Esophagus muscularis mucosa (tissue), 4 donors: ENCODE measurements at places on chromosomes 5 and 9.

- no peak for DNase-seq
Measured at GRCh38 chr5:102910240-102911226, 155.4 kb downstream of the PAM start.

GRCh38 chr9:20664501-20664900 is 19.6 kb upstream of the FOCAD start:
- no peak for DNase-seq

DNA sequence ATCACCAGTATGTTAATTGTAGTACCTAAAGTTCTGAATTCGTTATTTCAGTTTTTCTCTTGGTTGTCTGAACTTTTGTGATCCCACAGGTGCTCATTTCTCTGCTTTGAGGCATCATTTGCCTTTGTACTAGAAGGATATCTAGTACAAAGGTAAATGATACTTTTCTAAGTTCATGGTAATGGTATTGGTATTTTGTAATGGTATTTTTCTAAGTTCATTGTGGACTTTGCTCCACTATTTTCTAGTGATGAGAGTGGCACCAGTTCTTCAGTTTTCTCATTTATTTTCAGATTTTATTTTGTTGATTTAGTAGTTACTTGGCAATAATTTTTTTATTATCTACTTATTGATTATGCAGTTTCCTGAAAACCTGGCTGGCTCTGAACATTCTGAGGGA is 42.0 kb downstream of the RAB24 start:
- DNase-seq = no peak

DNA sequence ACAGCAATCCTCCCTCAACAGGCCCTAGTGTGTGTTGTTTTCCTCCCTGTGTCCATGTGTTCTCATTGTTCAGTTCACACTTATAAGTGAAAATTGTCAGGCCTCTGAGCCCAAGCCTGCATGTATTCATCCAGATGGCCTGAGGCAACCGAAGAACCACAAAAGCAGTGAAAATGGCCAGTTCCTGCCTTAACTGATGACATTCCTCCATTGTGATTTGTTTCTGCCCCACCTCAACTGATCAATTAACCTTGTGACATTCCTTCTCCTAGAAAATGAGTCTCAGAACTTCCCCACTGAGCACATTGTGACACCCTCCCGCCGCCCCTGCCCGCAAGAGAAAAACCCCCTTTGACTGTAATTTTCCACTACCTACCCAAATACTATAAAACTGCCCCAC is 17.4 kb upstream of the TRPC7 start:
- no peak for DNase-seq

- peak; percentile 60 for DNase-seq
Measured at GRCh38 chr5:180683220-180683922, 34.0 kb upstream of the FLT4 start.

GRCh38 chr5:72599519-72600370 is 92.5 kb upstream of the ZNF366 start:
- no peak for DNase-seq

- no peak for DNase-seq
Measured at GRCh38 chr5:9523090-9523823, 22.6 kb downstream of the SEMA5A start.

- no peak for DNase-seq
Measured at GRCh38 chr5:68339921-68340321, 124.4 kb downstream of the PIK3R1 start.

- DNase-seq = no peak
Measured at GRCh38 chr5:112861638-112861985, 525 bp downstream of the SRP19 start.

DNA sequence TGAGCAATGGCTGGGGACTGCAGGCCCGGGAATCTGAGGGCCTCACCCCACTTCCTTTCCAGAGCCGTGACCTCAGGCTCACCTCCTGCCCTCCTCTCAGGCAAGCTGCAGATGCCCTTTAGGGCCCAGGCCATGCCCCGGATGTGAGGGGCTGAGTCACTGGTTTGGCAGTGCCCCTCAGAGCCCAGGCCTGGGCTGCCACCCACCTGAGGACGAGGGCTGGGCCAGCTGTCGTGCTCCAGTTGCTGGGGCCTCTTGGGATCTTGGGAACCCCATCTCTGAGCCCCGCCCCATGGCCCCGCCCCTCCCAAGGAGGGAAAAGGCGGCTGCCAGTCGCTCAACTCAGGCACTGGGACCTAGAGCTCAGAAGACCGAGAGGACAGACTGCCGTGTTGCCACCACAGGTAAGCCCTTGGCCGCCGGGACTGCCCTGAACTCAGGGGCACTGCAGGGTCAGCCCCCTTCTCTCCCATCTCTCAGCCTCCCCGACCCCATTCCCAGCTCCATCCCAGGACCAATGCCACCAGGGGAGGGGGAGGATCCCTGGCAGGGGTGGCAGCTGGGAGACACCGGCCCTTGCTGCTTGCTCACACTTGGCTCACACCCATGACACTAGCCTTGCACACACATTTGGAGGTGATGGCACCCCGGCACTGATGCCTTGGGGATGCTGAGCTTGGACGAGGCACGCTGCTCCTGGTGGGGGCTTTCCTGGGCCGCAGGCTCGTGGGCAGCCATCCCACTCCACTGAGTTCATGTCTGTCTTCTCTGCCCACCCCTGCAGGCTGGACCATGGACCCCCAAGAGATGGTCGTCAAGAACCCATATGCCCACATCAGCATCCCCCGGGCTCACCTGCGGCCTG is at the start of gene CYSRT1:
TSS of gene CYSRT1 (plus strand) at position 345 of the 865 bp plus-strand sequence. CDS start at position 793, 448 bp downstream.
- no peak for DNase-seq

GRCh38 chr5:79811081-79811480 is 121.4 kb downstream of the CMYA5 start:
- DNase-seq = no peak

- no peak for DNase-seq
Measured at GRCh38 chr9:78437806-78438205, 140.9 kb downstream of the PSAT1 start.

- no peak for DNase-seq
Measured at GRCh38 chr9:16869882-16870595, 431 bp downstream of the BNC2 start.

DNA sequence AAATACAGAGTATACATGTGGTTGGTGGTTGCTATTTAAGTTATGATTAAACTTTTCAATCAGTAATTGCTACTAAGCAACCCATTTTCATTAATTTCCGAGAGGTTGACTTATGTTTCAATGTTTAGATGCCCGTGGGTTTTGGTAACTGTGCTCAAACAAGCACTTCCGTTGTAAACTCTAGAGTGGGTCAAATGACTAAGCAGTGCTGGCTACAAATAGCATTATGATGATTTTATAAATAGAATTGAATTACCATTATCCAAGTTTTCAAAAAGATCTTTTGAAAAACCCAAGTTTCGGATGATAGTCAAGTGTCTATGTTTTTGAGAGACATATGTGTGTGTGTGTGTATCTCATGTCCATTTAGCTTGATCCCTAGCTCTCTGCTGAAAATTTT is 2369.4 kb upstream of the ACO1 start:
- no peak for DNase-seq

GRCh38 chr5:33287242-33287641 is 153.5 kb upstream of the TARS1 start:
- DNase-seq = no peak

- no peak for DNase-seq
Measured at GRCh38 chr5:38650946-38651345, 94.5 kb upstream of the LIFR start.

- DNase-seq = no peak
Measured at GRCh38 chr5:73507062-73507461, 8.8 kb downstream of the BTF3 start.

DNA sequence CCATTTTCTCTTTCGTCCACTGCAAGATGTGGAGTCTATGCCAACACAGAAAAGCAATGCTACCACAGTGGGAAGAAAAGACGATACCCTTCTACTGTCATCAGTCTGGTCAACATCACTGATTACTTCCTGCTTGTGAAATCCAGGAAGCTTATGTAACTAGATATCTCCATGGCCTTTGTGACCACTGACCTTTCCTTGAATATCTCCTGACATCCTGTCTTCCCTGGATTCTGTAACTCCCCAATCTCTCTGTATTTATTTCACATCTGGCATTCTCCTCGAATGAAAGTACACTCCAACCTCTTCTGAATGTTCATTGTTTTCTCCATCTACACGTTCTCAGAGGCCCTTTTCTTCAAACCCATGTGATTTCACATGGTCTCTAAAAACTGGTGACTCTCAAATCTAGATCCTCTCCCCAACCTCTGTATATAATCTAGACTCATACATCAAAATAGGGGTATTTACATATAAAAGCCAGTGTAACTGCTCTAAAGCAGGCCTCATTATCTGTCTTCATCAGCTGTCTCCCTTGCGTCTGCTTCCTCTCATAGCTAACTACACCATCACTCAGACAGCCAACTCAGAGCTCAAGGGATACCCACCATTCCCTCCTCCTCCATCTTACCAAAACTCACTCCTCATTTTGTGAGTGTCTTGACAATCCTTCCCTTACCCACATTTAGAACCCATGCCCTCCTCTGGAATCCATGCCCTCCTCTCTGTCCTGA is 156.8 kb downstream of the SEMA5A start:
- DNase-seq = no peak

- DNase-seq = no peak
Measured at GRCh38 chr5:143074414-143074996, 304.3 kb downstream of the ARHGAP26 start.

DNA sequence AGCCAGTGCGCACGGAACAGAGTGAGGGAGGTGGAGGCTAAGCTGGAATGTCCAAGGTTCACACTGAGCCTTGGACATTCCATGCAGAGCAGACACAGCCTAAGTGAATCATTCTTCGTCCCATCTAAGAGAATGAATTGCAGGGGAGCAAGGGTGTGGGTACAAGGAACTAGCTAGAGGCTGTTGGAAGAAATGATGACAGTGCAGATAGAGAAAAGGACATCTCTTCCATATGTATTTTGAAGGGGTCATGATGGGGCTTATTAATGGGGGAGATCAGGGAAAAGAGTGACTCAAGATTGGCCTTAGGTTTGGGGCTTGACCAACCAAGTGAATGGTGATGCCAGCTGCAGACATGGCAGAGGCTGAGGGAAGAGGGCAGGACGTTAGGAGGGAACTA is 59.2 kb downstream of the MTX3 start:
- no peak for DNase-seq

DNA sequence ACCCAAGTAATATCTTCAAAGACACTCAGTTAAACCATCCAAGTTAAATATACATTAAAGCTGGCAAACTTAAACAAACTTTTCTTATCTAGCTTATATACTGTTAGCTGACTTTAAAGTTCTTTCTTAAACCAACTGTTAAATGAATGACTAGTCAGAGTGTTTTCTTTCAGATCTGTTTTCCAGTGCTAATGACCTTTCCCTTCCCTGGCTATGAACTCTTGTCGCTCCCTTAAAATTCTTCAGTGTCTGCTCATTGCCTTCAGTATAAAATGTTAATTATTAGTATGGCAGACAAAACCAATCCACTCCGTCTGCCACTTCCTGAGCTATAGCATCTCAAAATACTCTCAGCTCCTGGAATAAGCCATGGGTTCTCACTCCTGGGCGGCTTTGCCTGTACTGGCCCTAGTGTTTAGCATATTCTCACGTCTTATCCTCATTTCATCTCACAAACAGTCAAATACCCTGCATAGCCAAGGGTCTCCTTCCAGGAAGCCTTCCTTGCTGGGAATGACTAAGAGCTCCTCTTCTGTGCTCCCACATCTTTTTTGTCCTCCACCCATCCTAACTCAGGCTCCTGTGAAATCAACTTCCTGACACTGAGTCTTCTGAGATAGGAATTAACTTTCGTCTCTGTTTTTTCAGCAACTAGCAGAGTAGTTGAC is 87.7 kb downstream of the VCAN start:
- no peak for DNase-seq

DNA sequence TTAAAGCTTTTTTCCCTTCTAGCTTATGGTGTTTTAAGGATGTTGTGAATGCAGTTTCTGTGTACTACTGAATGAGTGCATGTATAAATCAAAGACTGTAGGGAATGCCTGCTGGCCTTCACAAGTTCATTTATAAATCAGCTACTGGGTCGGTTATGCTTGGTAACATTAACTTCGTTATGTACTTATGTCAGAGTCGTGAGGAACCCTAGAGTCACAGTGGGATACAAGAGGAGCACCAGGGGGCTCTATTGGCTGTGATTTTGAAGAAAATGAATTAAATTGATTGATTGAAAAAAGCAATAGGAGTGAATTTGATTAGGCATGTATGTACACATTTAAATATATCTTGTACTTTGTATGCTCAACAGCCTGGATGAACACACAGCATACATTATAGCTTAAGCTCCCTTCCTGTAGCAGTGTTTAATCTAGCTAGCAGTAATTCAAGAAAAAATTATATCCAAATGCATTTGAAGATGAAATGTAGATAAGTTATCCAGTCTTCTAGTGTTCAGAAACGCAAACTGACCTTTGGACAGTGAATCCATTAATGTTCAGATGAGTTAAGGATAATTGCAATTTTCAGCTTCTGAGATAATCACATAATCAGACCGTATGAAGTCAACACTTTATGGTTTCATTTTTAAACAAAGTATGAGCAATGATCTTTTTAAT is 204.2 kb downstream of the KDM4C start:
- DNase-seq = no peak

DNA sequence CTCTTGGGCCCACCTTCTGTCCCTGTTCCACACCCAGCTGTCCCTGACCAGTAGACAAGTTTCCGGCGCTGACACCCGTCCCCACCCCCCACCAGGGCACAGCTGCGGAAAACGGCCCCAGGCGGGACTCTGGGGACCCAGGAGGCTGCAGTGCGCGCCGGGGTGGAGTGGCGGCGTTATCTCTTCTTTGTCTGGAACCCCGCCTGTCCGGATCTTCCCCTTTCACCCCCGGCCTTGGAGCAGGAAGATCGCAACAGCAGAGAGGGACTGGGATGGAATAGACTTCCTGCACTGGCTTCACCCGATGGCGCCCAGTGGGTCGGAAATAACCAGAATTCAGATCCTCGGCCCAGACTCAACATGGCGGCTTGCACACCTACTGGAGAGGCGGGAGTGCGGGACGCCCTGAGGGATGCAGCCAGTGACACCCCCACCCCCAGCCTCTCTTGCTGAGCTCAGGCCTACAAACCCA is 4.7 kb downstream of the PAX5 start:
- DNase-seq = no peak

DNA sequence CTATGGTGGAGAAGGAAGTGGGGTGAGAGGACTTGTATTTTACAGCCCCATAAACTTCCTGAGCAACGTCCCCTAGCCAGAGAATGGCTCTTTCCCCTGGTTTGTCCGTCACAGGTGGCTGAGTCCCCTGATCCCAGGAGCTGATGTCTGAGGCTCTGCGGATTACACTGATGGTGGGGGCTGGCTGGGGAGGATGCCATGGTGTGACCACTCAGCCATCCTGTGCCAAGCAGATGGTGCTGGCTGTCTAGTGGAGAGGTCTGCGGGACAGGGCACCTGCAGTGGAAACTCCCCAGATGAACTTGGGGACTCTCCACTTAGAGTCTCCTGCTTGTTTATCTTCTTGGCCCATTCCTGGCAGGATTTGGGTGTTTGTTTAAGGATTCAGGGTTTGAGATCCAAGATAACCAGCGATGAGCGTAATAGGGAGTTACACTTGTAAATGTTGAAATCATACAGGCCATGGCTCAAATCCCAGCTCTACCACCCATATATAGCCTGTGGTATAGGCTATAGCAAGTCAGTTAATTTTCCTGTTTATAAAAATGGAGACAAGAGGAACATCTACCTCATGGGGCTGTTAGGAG is 4.7 kb upstream of the PTGS1 start:
- DNase-seq = no peak

- no peak for DNase-seq
Measured at GRCh38 chr9:14212077-14212476, 101.9 kb downstream of the NFIB start.

GRCh38 chr5:61471352-61471751 is 139.3 kb downstream of the ZSWIM6 start:
- no peak for DNase-seq

GRCh38 chr5:138635708-138636107 is 60.5 kb upstream of the HSPA9 start:
- no peak for DNase-seq

GRCh38 chr5:170636801-170637477 is 133.1 kb downstream of the KCNIP1 start:
- DNase-seq = no peak
